Stimulated activated CD4-positive, alpha-beta T cell treated with anti-CD3 and anti-CD28 coated beads, Interleukin-12 subunit alpha, Interleukin-12 subunit beta, amount 100 ng/mL, for 24 hours (primary cell): ENCODE measurements at places on chromosomes 4 and X.
A peak's percentile ranks its signal among the peaks of the same experiment; 100 is the strongest.

DNA sequence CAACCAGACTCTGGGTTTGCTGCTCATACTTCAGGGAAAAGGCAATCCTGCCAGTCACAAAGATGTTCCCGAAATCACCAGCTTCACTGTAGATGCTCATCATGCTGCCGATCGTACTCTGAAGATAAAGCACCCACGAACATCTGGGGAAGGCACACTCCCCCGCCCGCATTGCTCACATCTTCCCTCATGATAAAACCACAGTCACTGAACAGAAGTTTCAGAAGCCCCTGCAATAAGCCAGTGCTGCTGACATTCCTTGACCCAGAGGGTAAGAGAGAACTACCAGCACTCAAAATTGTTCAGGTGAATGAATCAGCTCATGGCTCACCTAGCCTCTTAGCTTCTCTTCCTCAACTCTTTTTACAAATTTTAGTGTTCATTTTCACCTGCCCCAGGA lies 43.1 kb downstream of the SRPX2 start:
- DNase-seq = peak; percentile 12

DNA sequence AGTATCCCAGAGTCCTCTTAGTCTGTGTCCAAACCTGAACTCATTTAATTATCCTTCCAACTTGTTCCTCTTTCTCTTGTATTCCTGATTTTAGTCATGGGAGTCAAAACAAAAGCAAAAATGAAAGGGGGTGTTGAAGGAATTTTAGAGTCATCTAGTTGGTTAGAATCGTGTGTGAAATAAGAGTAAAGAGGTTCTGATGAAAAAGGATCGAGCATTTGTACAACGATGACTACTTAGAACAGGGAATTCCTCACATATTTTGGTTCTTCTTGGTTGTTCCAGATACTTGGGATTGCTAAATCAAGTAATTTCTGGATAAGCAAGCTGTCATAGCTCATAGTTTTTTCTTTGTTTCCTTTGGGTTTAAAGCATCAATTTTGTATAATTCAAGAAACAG lies 194.4 kb downstream of the BCOR start:
- no peak for DNase-seq

GRCh38 chr4:27121830-27122229 lies 261.2 kb downstream of the STIM2 start:
- no peak for DNase-seq

DNA sequence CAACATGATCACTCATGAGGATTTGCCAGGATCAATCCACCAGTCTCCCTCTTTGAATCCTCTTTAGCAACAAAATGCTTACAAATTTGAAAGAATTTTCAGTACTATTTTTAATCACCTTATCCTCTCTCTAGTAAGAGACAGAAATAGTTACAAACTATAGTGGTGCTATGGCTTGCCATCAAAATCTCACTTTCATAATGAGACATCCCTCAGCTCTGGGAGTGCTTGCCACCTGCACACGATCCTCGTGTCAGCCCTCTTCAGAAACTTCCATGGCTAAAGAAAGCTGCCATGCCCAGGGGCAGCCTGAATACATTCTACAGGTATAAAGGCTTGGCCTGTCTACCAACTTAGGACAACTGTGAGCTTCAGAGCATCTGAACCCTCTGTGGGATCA lies 5.1 kb upstream of the DHX15 start:
- no peak for DNase-seq

DNA sequence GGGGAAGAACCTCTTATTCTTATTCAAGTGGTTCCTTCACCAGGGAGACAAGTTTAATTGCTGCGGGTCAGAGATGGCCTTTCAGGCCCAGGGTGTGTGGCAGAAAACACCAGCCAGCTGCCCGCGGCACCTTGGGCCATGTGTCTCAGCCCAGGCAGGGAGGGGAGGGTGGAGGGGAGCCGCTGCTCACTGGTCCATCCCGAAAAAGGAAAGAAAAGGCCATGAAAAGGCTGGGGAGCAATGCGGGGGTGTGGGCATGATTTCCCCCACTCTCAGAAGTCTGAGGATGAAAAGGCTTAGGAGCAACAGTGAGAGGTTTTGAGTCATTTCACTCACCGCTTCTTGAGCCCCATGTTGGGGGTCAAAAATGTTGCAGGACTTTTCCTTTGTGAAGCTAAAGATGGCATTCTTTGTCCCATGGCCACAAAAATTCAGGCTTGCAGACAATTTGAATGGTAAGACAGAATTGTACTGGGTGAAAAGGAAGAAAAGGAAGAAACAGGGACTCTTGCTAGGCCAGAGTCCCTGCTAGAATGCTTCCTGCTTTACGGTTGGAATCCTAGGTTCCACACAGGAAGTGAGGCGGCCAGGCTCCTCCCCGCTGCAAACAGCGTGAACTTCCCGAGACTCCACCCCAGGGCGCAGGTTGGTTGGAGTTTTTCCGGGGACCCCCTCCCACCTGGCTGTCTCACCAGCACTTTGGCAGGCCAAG lies 17.4 kb upstream of the FAM47E start:
- no peak for DNase-seq

GRCh38 chrX:129790808-129791207 lies 11.1 kb downstream of the SASH3 start:
- no peak for DNase-seq

DNA sequence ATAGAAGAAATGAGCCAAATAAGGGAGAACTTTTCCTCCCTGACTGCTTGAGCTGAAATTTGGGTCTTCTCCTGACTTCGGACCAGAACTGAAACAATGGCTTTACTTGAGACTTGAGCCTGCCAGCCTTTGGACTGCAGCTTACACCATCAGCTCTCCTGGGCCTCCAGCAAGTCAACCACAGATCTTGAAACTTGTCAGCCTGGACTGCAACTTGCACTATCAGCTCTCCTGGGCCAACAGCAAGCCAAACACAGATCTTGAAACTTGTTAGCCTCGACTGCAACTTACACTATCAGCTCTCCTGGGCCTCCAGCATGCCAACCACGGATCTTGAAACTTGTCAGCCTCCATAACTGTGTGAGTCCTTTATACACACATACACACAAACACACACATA lies 425.9 kb upstream of the PCDH7 start:
- no peak for DNase-seq

DNA sequence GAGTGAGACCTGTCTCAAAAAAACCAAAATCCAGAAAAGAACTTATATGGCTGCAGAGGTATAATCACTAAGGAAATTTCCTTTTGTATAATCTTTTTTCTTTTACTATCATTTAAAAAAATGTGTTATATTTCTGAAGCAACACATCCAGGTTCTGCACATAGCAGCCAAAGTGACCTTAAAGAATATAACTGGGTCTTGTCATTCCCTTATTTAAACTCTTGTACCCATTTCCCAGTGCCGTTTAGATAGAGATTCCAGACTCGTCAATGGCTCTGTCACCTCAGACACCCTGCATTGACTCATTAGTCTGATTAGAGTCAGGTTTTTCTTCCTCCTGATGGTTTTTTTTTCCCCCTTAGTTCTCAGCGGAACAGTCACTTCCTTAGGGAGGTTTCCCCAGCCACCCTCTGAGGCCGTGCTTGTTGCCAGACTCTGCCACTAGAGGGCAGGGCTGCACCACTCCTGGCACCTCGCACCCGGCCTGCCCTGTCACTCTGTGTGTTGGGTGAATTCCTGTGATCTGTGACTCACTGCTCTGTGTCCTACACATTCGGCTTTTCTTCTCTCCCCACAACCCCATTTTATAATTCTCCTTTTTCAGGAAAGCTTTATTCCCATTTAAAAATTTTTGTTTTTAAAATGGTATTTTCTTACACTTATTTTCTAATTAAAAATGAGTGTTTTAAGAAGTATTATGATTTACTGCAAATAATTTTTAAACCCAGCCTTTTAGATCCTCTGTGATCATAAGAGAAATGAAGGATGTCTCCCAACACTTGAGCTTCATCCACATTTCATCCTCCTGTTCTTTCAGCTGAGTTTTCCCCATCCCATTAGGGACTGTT lies 32.1 kb downstream of the HTT start:
- DNase-seq = peak; percentile 92

GRCh38 chr4:3190549-3190948 lies 58.4 kb upstream of the MSANTD1 start:
- no peak for DNase-seq

- DNase-seq = no peak
Measured at GRCh38 chr4:142142366-142143054, 506.1 kb downstream of the IL15 start.

GRCh38 chrX:38717871-38718270 lies 83.4 kb upstream of the MID1IP1 start:
- DNase-seq = no peak

GRCh38 chr4:113356453-113356852 lies 307.0 kb downstream of the ANK2 start:
- DNase-seq = no peak

- DNase-seq = no peak
Measured at GRCh38 chr4:40121515-40121914, 64.9 kb downstream of the N4BP2 start.

DNA sequence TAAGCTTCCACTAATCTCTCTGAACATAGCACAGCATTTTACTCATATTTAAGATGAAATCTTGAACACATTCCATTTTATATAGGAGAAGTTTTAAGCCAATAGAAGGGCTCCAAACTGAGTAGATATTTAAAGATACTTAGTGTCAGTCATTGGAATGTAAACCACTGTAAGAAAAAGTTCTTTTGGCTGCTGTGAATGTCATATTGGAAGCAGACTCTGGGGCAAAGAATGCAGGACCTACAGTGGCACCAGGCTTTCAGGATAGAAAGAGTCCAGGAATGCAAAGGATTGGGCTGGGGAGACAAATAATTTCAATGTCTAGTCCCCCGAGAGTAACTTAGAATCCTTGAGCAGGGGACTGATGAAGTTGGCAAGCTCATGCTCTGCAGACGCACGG lies 1047.7 kb downstream of the STIM2 start:
- DNase-seq = no peak

DNA sequence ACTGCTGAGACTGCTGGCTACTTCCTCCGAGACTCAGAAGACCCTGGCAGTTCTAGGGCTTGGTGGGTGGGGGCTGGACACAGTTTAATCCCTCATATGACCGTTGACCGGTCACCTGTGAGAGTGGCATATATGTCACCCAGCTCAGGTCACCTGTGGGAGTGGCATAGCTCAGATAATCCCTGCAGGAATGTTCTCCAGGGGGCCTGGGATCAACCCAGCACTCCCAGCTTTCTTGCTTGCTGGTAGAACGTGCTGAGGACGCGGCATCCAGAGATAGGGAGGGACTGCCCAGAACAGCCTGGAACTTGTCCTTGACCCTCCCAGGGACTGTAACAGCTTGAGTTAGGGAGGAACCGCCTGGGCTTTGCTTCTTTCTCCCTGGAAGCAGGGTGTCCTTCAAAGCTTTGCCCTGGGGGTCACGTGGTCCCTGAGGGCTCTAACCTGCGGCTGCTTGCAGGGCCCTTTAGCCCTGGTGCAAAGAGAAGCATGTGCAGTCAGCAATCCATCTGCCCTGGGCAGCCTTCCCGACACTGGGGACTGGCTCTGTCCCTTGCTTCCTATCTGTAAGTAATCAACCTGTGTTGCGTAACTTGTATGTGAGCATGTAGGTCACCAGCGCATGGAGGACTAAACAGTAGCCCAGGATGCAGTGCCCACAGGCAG lies 55.3 kb downstream of the ZFYVE28 start:
- no peak for DNase-seq

- DNase-seq = no peak
Measured at GRCh38 chrX:47316276-47317025, 53.9 kb upstream of the ZNF157 start.

DNA sequence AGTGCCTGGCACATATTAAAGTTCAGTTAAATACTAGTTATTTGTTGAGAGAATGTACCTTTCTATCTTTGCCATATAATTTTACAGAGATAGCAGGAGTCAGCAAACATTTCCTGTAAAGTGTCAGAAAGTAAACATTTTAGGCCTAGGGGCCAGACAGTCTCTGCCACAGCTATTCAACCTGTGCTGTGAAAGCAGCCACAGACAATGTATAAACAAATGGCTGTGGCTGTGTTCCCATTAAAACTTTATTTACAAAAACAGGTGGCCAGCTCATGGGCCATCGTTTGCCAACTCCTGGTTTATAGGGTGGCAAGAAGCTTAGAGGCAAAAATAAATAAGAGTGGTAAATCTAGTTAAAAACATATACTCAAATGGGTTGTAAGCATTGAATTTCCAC lies 34.0 kb upstream of the BRS3 start:
- no peak for DNase-seq

DNA sequence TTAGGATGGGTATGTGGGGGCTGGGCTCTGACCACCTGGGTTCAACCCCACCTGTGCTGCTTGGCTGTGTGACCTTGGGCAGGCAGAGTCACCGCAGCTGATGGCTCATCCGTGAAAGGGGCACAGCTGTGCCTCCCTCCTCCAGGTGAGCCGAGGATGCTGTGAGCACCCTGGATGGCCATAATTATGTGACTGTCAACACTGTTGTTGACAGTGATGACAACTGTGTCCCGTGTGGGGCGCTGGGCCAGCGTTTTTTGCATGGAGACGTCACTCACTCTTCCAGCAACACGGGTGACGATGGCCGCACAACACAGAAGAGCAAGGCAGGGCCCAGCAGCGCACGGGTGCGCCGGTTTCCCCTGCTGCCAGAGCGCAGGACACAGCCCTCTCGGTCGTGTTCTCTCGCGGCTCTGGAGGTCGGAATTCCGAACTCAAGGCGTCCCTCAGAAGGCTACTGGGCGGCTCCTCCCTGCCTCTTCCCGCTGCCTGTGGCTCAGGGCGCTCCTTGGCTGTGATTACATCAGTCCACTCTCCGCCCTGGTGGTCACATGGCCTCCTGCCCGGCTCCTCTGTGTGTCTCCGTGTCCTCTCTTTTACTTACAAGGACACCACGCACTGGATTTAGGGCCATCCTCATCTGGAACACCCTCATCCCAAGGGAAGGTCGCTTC lies 1.3 kb downstream of the SH3TC1 start:
- DNase-seq = no peak

DNA sequence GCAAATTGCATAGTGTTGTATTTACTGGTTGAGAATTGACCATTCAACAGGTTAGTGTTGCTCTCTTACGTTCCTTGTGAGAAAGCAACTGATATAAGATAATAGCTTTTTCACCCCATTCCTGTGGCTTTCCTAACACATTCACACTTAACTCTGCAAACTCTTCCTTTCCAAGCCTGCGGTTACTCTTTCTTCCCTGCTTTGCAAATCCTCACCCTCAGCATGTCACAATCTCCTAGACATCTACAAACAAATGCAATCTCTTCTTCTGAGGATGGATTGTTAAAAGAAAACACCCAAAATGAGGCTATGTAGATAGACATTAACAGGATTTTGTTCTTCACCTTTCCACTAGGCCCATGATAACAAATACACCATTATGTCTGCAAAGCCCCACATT lies 771.7 kb upstream of the PCDH7 start:
- no peak for DNase-seq

DNA sequence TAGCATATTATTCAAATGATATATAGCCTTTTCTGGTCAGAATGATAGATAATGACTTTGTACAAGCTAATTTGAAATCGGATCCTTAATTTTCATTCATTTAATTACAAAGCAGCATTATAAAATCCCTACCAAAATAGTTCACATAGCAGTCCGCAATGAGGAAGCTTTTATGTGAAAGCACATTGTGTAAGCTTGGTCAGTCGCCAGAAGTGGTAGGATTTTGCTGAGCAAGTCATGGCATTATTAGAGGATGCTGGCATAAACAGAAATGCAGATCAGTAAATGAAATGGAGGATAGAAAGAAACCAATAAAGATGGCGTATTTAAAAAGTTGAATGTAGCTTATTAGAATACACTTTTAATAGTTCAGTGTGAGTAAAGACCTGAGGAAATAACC lies 93.2 kb upstream of the DIAPH2 start:
- DNase-seq = no peak
